A549 treated with CORT108297 at 1 μM for 4 hours (cell line): ENCODE measurements at places on chromosomes 3 and 15. TPM values are rescaled to one million over a fixed set of nuclear protein-coding genes. Genes with fewer than 3 reads are reported as not detected.

Gene CPA3
- total RNA-seq: not detected in 5 replicates

Gene BDH1
- total RNA-seq: 1.6 to 4.2 TPM (median 3.4 TPM) in 5 replicates

Gene SPINK8
- total RNA-seq: not detected in 5 replicates

Gene BNC1
- 0.43 to 0.47 TPM (median 0.47 TPM) in 5 replicates for total RNA-seq

Gene GOLGA6L4
- 0.73 to 1.8 TPM (median 0.90 TPM) in 5 replicates for total RNA-seq

Gene SCN11A
- 0.01 TPM in 2 of 5 replicates, not detected in the others for total RNA-seq

Gene NR1I2
- not detected in 5 replicates for total RNA-seq

Gene CCNDBP1
- total RNA-seq: 23.9 to 29.1 TPM (median 26.7 TPM) in 5 replicates

Gene SEMA6D
- not detected in 5 replicates for total RNA-seq

Gene SNX22
- total RNA-seq: 0.59 to 0.96 TPM (median 0.89 TPM) in 5 replicates

Gene RASGRF1
- total RNA-seq: 0.23 to 0.43 TPM (median 0.33 TPM) in 5 replicates

Gene MAP6D1
- 4.4 to 7.4 TPM (median 6.9 TPM) in 5 replicates for total RNA-seq

Gene GHSR
- total RNA-seq: not detected in 5 replicates

Gene C2CD4B
- total RNA-seq: 0.07 to 0.24 TPM (median 0.11 TPM) in 4 of 5 replicates, not detected in the other
